Upper lobe of left lung (tissue), 6 donors: ENCODE measurements at places on chromosomes 6 and 20. TPM values are rescaled to one million over a fixed set of nuclear protein-coding genes. Genes with fewer than 3 reads are reported as not detected.

RALGAPA2 gene
- 50.8 TPM for total RNA-seq

LY86 gene
- total RNA-seq, result 11.1 TPM

LCA5 gene
- 5.1 TPM for total RNA-seq

CD93 gene
- total RNA-seq, result 25.1 TPM

WASF1 gene
- 2.5 TPM for total RNA-seq

FHL5 gene
- 16.0 TPM for total RNA-seq

MUCL3 gene
- 3.0 TPM for total RNA-seq

RIPOR3 gene
- total RNA-seq, result 4.1 TPM

TMC2 gene
- total RNA-seq, result 0.37 TPM

- H3K27ac ChIP-seq, result no peak overlapping the region
- no peak for DNase-seq
- H3K4me1 ChIP-seq, result no peaks in the 10 kb centered on the region
- no peak overlapping the region for H3K4me3 ChIP-seq
Measured at GRCh38 chr6:12637960-12638641, 78.5 kb upstream of the PHACTR1 start.

DNA sequence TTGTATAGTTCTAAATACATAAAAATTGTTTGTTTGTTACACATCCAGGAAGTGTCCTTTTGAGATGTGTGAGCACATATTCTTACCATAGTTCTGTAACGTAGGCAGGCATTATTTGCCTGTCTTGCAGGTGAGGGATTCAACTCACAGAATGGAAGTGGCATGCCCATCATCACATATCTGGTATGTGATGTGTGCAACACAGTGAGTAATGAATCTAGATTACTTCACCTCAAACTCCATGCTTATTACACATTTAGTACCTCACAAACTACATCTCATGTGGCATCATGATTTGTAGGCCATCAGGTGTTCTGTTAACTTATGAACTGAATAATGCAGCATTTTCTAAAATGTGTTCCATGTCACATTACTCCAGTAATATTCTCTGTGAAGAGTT is 181.6 kb downstream of the PLCB4 start:
- H3K27ac ChIP-seq, result no peak overlapping the region
- no peak overlapping the region for H3K4me3 ChIP-seq
- H3K27me3 ChIP-seq, result no peaks in the 10 kb centered on the region
- H3K4me1 ChIP-seq, result no peaks in the 10 kb centered on the region
- no peaks in the 10 kb centered on the region for H3K36me3 ChIP-seq
- no peak for DNase-seq

DNA sequence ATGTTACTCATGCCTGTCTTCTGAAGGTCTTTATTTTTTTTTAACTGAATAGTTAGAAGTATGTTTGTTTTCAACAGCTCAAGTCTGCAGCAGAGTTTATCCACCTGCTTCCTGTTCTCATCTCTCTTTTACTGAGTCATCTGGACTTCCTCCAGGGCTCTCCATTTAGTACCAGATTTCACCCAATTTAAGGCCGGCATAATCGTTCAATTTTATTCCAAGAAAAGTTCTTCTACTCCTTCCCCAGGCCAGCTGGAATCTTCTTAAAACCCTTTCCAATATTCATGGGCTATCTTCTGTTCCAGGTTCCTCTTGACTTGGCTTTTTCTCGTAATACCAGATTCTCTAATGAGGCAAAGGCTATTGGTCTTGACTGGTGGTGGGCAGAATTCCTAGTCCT is 79.0 kb upstream of the LAMA2 start:
- no peaks in the 10 kb centered on the region for H3K36me3 ChIP-seq
- H3K27ac ChIP-seq, result no peak overlapping the region
- DNase-seq, result no peak
- no peak overlapping the region for H3K4me3 ChIP-seq
- no peaks in the 10 kb centered on the region for H3K27me3 ChIP-seq

DNA sequence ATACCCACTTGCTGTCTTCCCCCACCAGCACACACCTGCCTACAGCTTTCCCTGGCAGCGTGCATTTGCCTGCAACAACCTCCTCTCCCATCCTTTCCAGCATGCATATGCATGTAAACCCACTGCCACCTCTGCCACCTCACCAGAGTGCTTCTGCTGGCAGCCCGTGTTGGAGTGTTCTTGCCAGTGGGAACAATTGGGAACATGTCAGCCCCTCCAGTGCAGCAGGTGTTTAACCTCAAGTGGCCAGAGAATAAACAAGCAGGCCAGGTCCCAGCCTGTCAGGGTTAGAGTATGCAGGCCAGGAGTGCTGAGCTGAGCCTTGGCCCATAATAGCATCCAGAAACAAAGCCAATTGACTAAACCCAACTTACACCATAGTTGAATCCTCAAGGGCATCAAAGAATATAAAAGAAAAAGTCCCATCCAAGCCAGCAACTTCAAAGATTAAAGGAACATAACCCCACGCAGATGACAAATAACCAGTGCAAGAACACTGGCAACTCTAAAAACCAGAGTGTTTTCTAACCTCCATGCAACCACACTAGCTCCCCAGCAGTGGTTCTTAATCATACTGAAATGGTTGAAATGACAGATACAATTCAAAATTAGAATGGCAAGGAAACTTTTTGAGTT is 1212.1 kb upstream of the CITED2 start:
- H3K36me3 ChIP-seq, result no peaks in the 10 kb centered on the region
- no peak for DNase-seq
- H3K27me3 ChIP-seq, result no peaks in the 10 kb centered on the region
- H3K4me1 ChIP-seq, result no peaks in the 10 kb centered on the region
- no peak overlapping the region for H3K27ac ChIP-seq

- no peak overlapping the region for H3K27ac ChIP-seq
- no peak overlapping the region for H3K4me3 ChIP-seq
- no peaks in the 10 kb centered on the region for H3K36me3 ChIP-seq
- H3K27me3 ChIP-seq, result no peaks in the 10 kb centered on the region
Measured at GRCh38 chr6:38370653-38371601, 268.8 kb downstream of the BTBD9 start.

DNA sequence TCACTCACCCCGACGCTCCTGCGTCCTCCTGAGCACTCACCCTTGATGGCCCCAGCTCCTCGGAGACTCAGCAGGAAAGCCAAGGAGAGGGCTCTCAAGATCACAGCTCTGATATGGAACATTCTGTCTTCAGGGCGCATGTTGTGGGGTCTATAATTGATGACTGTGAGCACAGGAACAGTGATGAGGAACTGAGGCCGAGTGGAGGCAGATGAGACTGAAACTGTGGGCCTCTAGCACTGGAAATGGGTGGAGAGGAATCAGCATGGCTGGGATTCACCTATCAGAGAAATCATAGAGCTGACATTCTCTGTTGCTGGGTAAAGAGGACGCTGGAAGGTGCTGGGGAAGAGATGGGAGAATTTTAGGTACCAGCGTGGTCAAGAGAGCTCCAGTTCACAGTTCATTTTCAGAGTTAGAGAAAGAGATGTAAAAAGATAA is at the start of gene HLA-DPA1:
Gene HLA-DPA1 (minus strand): TSS at position 219 of the 441 bp plus-strand sequence.
- peak; percentile 75 for DNase-seq
- no peaks in the 10 kb centered on the region for H3K27me3 ChIP-seq
- peaks cover 36% of the 10 kb centered on the region for H3K4me1 ChIP-seq
- H3K27ac ChIP-seq, result peak within 1 kb of the TSS; percentile 26

DNA sequence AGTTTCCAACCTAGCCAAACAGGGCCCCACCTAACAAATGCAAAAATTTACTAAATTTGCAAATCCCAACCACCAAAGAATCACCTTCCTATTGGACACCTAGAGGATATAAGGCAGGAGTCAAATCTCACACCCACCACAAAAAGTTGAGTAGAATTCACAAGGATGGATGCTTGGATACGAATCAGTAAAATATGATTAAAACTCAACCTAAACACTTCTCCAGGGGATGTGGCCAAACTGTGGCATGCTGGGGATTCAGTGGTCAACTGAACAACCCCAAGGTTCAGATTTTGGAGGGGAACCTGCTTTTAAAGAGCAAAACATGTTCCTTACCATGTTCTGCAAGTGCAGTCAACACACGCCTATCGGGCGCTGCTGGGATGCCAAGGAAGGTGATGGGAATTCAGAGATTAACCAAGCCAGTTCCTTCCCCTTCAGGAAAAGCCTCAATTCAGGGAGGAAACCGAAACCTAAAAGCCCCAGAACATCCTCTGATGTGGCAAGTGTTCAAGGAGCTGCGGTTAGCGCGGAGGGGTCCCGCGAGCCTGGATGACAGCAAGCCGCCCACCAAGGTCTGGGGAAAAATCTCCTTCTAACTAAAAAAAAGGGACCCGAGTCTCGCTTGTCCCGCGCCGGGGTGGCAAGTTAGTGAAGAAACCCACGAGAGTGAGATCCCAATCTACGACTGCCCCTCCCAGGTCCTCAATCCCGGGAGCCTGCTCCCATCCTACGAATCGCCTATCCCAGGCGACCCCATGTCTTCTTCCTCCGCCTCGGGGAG is 902 bp downstream of the SAMHD1 start:
- no peaks in the 10 kb centered on the region for H3K27me3 ChIP-seq
- peak; percentile 25 for DNase-seq
- peak overlapping the region; percentile 97 for H3K4me3 ChIP-seq
- peaks cover 8% of the 10 kb centered on the region for H3K36me3 ChIP-seq
- peaks cover 54% of the 10 kb centered on the region for H3K4me1 ChIP-seq

DNA sequence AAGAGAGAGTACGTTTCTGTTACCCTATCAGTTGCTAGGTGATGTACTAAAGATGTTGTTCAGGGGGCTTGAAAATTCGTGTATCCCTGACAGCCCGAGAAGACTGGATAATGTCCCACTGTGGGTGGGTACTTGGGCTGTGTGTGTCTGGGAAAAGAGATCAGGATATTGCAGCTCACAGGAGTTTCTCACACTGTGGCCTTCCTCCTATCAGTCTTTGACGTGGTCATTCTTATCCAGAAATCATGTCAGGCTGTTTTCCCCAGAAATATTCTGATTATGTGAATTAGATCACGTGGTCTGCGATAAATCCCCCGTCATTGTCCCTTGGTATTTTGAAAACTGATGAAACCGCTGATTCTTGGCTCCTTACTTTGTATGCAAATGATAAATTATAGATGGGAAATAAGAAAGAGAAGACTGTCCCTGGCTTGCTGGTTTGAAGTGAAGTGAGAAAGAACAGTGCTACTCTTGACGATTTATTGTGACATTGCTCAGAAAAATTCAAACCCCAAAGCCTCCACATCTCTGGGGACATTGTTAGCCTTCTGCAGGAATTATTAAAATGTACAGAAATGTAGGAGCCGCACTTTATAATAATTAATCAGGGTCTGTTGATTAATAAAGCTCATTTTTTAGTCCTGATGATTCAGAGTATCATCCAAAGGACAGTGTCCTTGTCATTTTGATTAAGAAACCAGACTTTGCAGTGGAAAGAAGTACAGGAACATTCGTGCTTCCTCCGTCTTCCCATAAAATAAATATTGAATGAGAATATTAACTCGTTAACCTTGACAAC is 167.5 kb upstream of the TSHZ2 start:
- no peaks in the 10 kb centered on the region for H3K36me3 ChIP-seq
- DNase-seq, result no peak
- H3K27ac ChIP-seq, result no peak overlapping the region
- H3K4me3 ChIP-seq, result no peak overlapping the region

DNA sequence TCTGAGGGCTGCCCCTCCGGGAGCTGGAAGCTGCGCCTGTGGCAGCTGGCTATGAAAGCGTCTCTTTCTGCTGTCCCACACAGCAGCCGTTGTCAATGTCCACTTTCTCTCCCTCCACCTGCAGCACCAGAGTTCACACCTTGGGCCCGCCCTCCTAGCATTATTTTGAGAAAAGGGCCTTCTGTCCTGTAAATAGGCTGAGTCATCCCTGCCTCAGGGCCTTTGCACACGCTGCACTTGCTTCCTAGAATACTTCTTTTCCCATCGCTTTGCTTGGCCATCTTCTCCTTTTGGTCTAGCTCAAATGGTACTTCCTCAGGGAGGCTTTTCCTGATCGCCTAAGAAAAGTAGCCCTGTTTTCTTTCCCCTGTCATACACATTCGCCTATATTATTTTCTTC is 69.3 kb upstream of the ZNFX1 start:
- DNase-seq, result no peak
- no peaks in the 10 kb centered on the region for H3K36me3 ChIP-seq
- H3K27ac ChIP-seq, result no peak overlapping the region
- no peaks in the 10 kb centered on the region for H3K27me3 ChIP-seq
- no peaks in the 10 kb centered on the region for H3K4me1 ChIP-seq
- H3K4me3 ChIP-seq, result no peak overlapping the region

GRCh38 chr6:112253841-112254816 is at the start of gene LAMA4:
LAMA4 (minus strand) TSS chr6:112254567; CDS start chr6:112254150, 417 bp downstream.
- peaks cover 3% of the 10 kb centered on the region for H3K4me1 ChIP-seq
- DNase-seq, result peak; percentile 88
- peaks cover 4% of the 10 kb centered on the region for H3K27me3 ChIP-seq
- H3K4me3 ChIP-seq, result peak within 1 kb of the TSS; percentile 66

GRCh38 chr20:57795342-57795697 is 85.5 kb upstream of the PMEPA1 start:
- no peak overlapping the region for H3K27ac ChIP-seq
- DNase-seq, result no peak
- no peaks in the 10 kb centered on the region for H3K4me1 ChIP-seq
- H3K4me3 ChIP-seq, result no peak overlapping the region
- H3K27me3 ChIP-seq, result no peaks in the 10 kb centered on the region

DNA sequence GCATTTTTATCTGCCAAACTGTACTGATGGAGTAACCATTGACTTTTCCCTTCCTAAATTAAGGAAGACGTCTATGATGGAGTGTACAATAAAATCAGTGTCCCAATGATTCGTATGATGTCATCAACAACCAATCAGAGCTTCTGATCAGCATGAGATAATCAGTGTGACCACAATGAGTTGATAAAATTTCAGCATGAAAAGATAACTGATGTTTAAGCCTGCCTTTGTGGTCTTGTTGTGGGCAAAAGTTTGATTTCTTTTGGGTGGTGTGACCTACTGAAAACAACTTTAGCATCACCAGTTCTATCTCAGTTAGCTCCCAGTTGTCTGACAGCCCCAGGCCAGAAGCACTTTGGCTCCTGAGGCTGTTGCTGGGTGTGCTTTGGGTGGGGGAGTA is 3.3 kb downstream of the PCIF1 start:
- DNase-seq, result no peak
- H3K36me3 ChIP-seq, result peaks cover 53% of the 10 kb centered on the region
- no peak overlapping the region for H3K27ac ChIP-seq
- peaks cover 20% of the 10 kb centered on the region for H3K4me1 ChIP-seq
- no peaks in the 10 kb centered on the region for H3K27me3 ChIP-seq
- no peak overlapping the region for H3K4me3 ChIP-seq

DNA sequence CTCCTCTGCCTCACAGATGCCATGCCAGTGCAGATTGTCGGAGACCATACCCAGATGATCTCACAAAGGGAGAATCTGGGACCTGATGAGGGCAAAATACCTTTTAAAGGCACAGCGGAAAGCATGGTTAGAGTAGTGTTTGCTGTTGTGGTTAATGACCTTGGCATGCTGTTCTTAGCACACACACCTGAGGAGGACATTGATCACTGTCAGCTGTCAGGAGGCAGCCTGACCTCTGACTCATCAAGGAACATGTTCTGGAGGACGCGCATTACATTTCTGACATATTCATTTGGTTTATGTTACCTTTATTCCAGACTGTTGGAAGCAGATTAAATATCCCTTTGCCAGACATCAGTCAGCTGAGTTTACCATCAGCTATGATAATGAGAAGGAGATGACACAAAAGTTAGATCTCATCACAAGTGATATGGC is 57.1 kb downstream of the GOPC start:
- peaks cover 15% of the 10 kb centered on the region for H3K4me1 ChIP-seq
- no peaks in the 10 kb centered on the region for H3K27me3 ChIP-seq
- peaks cover 21% of the 10 kb centered on the region for H3K36me3 ChIP-seq
- no peak overlapping the region for H3K4me3 ChIP-seq
- H3K27ac ChIP-seq, result no peak overlapping the region
- DNase-seq, result no peak
